ENCODE measurements at places on chromosomes 3 and 15.

- peak; percentile 57 for DNase-seq
Observed at GRCh38 chr3:50347187-50347813, 1.8 kb upstream of the ZMYND10 start.

DNA sequence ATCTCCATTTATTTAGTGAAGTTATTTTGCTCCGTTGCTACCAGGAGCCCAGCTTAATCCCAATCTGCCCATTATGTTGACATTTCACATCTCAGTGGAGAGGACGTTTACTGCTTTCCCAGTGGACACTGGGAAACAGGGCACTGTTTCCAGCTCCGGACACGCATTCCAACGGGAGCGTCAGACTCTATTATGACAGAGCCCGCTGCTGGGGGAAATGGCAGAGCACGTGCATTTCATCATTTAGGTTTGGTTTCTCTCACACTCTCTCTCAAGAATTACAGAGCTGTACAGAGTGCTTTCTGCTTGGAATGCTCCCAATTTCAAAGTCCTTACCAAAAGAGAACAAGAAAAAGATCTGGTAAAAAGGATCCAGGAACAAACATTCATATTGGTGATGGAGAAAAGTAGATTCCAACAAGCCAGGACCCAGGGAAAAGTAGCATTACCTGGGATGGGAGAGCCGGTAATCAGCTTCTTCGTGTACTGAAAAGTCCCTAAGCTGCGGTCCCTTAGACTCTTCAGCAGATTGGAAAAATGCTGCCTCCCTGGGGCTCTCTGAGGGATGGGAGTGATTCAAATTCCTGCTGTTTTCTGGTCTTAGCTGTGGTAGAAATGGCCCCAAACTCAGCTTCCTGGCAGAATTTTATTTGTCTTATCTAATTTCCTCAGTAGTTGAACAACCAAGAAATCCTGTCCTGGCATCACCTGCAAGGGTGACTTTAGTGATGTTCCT lies 136.0 kb upstream of the THBS1 start:
- peak; percentile 59 for DNase-seq

DNA sequence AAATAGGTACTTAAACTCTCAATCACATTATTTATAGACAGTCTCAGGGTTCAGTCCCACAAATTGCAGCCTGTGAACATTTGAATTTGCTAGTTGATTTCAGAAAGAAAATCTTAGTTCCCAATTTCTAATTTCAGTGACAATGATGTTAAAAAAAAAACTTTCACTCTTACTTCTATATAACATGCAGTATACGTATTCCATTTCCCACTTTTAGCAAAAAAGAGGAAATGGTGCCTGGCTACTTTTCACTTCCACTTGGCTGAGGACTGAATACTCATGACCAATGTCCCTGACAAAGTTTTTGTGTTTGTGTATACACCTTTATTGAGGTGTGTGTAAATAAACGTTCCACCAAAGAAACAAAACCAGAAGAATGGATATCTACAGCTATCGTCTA lies 32.1 kb upstream of the XCR1 start:
- no peak for DNase-seq

DNA sequence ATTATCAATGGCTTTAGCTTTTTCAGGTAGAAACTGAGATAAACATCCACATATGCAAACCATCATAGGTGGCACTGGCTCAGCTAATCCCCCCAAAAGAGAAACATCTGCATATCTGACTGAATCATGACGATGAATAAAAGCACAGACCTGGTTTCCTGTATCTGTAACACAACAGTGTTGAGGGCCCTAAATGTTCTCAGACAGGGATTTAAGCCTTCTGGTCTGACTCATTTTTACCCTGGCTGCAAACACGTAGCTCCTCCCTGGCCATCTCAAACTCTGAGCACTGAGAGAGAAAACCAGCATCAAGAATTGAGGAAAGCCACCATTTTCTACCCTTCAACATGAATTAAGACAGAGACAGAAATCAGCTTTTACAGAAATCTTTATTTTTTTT lies 35.2 kb downstream of the GLB1 start:
- DNase-seq, result peak; percentile 73

DNA sequence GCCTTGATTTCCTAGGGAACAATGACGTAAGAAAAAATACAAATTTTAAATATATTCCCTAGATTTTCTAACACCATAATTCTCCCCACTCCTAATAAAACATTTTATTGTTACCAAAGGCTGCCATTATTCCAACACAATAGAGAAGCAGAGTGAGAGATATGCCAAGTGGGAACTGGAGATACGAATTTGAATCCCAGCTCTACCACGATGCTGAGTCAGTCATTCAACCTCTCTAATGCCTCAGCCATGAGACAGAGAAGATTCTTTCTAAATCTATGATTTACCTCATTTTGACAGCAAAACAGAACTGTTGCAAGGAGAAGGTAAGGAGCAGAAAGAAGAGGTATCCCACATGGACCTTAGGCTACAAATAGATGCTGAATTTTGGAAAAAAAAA lies 112.5 kb downstream of the IGF2BP2 start:
- no peak for DNase-seq

- no peak for DNase-seq
Observed at GRCh38 chr15:23483821-23484299, 36.8 kb upstream of the GOLGA6L2 start.

GRCh38 chr3:44984335-44984734 lies 8.3 kb downstream of the EXOSC7 start:
- DNase-seq, result no peak

- peak; percentile 62 for DNase-seq
Observed at GRCh38 chr15:67322481-67322880, 67.9 kb downstream of the IQCH start.

All from fibroblast of lung (primary cell).